ENCODE measurements at places on chromosomes 1 and 21.

DNA sequence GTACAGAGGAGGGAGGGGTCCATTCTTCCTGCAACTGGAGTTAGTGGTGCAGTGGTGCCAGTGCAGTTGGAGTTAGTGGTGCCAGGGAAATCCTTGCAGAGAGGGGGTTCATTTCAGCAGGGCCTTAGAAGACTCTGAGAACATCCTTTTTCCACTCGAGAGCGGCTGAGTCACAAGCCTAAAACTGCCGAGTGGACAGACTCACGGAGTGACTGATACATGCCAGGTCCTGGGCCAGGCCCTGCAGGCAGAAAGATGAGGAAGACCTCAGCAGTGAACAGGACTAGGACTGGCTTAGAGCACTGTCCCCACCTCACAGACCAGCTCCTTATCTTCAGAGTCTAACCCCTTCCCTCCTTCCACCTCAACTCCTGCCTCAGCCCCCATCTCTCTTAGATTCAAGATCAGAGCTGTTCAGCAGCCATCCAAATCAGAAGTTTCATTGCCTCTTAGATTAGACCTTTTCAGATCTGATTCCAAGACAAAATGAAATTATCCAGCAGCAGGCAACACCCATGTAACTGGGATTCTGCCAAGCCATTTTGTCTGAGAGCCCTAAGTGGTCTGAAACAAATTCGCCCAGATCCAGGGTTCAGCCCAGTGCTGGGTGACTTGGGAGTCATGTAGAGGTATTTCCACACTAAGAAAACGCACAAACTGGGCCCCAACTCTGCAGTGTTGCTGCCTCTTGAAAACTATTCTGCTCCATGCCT lies 12.7 kb upstream of the IKBKE start:
- no peak for DNase-seq

GRCh38 chr1:231465051-231465450 lies 43.0 kb upstream of the EGLN1 start:
- DNase-seq = no peak

DNA sequence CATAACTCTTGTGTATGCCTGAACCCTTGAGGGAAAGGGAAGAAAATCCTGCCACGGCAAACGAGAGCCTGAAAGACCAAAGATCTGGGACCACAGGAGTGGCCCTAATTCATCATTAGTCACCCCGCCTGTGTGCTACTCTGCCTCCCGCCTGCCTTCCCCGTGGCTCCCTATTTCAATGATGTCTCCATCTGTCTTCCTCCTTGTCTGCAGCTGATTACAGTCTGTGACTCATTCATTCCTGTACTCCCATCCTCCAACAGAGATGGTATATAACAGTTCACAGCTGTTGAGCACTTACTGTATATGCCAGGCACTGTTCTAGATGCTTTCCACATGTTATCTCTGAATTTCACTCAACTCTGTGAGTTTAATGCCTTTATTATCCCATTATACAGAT lies 96.6 kb downstream of the SEC16B start:
- DNase-seq = no peak

DNA sequence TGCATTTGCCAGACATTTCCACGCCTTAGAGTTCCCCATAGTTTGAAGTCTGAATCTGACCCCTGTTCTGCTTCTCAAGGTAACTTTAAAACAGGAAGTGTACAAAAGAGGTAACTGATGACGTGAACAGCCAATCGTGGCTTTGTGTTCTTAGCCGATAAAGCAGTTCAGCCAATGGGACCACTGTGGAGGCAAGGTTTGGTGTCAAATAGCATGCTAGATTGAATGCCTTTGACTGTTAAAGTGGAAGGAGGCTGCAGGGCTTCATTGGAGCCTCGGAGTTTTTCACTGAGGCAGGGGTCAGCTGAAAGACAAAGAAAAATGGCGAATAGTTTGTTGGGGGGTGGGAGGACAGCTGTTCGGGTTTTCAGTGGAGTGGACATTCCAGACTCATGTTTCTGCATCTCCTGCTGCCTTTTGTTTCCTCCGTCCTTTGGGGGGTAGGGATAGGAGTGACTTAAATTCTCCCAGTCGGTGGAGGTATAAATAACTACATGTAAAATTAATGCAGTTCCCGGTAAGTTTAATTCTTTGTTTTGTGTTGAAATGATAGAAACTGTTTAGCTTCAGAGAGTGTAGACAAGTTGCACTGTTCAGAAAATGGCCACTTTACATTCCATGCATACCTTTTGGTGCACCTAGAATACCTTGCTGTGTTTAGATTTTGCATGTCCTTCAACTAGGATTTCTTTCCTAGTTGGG lies 17.7 kb downstream of the NFYC start:
- DNase-seq = peak; percentile 53

GRCh38 chr21:43270800-43271301 lies 102.0 kb downstream of the CRYAA start:
- DNase-seq = no peak

GRCh38 chr1:209883341-209883971 lies 54.6 kb upstream of the SYT14 start:
- DNase-seq = no peak

DNA sequence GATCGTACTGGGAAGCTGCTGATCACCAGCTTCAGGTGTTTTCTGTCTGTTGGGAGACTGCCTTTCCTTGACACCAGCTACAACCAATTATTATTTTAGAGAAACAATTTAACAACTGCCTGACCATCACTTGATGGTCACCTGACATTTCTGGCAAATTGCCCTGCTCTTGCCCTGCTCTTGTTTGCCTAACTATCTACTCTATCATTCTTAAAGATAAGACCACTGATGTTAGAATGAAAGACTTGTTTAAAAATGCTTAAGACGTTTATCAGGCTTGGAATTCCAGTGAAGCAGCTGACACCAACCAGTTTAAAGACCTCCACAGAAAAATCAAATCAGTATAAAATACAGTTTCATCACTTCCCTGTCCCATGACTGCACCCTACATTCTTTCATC lies 423.3 kb upstream of the CAMK1G start:
- no peak for DNase-seq

DNA sequence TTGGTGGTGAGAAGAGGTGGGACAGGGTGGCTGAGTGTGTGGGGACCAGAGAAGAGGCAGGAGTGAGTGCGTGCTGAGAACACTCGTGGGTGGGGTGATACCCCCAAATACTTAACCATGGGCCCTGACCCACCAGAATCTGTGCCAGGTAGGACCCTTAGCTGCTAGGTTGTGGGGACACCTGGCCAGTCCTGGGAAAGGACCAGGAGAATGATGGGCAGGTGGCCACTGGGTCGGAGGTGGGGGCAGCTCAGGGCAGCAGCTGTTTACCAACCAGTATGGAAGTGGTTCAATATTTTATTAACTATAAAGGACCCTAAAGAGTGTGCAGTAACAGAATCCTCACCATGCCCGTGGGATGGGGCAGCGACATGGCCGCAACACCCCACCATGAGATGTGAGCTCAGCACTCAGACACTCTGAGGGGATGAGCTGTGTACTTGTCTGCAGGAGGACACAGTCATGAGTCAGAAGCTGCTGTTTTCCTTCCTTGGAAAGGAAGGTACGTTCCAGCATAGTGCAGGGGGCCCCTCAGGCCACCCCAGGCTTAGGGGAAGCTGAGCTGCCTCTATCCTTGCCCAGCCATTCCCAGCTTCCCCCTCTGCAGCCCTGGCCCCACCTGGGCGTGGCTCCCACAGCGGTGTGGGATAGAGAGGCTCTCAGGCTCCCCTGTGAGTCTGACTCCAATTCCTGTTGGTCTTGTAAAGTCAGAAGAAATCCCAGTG lies 25.4 kb downstream of the TEX35 start:
- no peak for DNase-seq

- DNase-seq = no peak
These were observed 53.2 kb downstream of the SPSB1 start for GRCh38 chr1:9345922-9346321.

DNA sequence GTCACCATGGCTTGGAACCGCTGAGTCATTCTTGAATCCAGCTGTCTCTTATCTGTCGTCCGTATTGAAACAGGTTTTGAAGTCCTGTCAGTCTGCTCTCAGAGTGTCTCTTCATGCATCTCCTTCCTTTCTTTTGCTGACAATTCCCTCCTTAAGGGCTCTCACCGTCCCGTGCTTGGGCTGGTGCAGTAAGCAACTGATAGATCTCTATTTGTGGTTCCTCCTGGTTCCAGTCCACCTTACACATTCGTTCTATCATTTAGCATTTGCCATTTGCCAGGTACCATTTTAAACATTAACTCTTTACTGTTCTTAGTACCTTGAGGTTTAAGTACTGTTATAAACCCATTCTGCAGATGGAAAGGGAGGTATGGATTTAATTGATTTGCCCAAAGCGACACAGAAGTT lies 88.9 kb downstream of the DYRK1A start:
- no peak for DNase-seq

DNA sequence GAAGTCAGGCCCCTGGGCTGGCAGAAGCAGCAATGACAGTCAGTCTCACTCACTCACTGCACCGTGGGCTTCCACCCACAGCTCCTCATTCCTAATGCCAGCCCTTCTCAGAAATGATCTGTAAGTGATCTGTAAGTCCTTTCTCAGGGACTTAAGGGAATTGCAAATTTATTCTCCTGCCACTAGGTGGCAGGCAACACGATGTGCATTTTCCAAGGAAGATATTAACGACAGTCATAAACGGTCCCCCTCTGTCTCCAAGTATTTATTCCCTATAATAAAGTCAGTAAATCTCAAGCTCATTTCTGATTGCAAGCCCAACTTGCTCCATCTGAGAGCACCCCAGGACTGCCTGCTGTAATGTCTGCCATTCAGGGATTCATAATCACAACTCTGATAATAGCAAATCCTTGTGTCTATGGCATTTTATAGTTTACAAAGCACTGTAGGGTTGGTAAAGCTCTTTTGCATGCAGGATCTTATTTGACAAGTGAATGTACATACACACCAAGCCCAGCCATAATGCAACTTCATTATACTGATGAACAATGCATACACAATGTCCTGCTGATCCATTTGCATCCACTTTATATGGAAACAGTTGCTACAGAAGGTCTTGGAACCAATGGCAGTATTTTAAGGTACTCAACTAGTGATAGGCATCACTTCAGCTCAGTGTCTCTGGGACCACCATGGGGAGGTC lies 380.5 kb upstream of the CAMK1G start:
- no peak for DNase-seq

DNA sequence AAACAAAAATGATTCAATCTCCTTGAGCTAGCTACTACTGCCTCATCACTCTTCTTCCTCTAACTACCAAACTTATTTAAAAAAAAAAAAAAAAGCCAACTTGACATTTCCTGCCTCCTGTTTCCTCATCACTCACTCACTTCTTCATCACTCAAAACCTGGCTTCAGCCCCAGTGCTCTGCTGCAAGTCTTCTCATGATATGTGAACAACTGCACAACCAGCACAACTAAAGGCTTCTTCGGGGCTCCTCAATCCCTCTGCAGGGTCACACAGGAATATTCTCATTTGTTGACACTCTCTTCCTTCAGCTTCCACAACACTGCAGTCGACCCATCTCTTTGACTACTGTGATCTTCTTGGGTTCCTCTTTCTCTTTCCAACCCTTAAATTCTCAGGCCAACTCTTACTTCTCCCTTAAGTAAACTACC lies 7.6 kb downstream of the MTF1 start:
- DNase-seq = no peak

DNA sequence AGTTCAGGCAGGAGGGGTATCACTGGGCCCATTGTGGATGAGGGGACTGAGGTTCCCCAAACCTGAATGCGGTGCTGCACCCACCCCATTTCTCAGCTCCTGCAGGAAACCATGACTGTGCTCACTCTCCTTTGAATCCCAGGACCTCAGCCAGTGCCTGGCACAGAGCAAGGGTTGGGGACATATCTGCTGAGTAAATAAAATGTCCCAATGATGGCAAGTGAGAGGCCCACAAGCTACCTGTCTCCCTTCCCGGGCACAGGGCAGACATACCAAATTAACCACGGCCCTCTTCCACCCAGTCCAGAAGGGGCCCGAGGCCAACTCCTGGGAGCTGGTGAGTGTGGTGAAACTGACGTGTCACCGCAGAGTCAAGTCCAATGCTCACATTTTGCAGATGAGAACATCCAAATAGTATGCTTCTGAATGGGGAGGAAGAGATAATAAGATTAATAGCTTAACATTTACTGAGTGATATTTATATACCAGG lies 97.6 kb downstream of the EPHB2 start:
- no peak for DNase-seq

GRCh38 chr1:39925721-39926342 lies 24.1 kb upstream of the MYCL start:
- DNase-seq = no peak

DNA sequence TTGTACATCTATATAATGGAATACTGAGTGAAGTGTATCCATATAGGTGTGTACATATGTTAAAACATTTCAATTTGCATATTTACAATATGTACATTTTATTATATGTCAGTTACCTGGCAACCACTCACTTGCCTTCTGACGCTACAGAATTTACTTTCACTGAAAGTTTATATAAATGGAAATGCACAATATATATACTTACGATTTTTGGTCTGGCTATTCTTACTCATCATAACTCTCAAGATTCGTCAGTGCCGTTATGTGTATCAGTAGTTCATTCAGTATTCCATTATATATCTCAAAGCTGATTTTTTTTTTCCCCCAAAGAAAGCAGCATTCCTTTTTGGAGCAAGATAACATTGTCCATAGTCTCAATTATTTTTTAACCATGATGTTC lies 138.2 kb downstream of the PCBP3 start:
- no peak for DNase-seq

- no peak for DNase-seq
These were observed 106.8 kb downstream of the TOMM20 start for GRCh38 chr1:235021815-235022214.

- DNase-seq = no peak
These were observed 841 bp downstream of the POFUT2 start for GRCh38 chr21:45286671-45287437.

GRCh38 chr1:196393742-196394141 lies 214.5 kb downstream of the KCNT2 start:
- DNase-seq = no peak

DNA sequence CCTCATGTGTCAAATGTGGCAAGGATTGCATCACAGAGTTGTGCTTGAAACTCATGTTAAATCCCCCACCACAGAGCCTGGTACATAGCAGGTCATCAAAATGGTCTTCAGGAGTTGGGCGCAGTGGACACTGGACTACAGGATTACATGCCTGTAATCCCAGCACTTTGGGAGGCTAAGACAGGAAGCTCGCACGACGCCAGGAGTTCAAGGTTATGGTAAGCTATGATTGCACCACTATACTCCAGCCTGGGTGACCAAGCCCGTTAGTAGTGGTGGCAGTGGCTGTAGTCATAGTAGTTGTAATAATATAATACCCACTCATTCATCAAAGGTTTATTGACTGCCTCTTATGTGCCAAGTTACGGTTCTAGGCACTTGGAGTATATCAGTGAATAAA lies 123.4 kb upstream of the IRF2BP2 start:
- no peak for DNase-seq

DNA sequence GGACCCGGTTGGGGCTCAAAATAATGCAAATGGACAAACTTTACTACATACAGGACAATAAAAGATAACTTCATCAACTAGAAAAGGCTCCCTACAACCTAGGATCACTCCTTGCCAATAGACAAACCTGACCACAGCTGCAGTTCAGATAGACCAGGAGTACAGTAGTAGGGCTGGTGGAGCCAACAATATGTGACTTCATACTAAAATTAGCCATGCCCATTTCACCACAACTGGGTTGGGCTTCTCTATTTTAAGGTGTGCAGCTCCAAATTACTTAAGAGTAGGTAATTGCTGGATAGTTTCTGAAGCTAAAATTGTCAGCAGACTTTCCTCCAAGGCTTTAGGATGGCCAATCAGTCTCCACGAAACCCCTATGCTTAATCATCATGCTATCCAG lies 3.9 kb downstream of the DENND1B start:
- DNase-seq = no peak

All from stimulated activated CD4-positive, alpha-beta T cell treated with anti-CD3 and anti-CD28 coated beads, Interleukin-4, amount 100 ng/mL, for 48 hours (primary cell).